Stimulated activated CD8-positive, alpha-beta memory T cell treated with anti-CD3 and anti-CD28 coated beads, Interleukin-7, amount 100 ng/mL, for 4 hours (primary cell): ENCODE measurements at places on chromosomes 3 and 15.

- DNase-seq, result peak; percentile 44
Observed at GRCh38 chr15:48330855-48331795, at the start of gene DUT. Gene DUT (plus strand): TSS chr15:48331429. CDS start chr15:48331516, 87 bp downstream.

DNA sequence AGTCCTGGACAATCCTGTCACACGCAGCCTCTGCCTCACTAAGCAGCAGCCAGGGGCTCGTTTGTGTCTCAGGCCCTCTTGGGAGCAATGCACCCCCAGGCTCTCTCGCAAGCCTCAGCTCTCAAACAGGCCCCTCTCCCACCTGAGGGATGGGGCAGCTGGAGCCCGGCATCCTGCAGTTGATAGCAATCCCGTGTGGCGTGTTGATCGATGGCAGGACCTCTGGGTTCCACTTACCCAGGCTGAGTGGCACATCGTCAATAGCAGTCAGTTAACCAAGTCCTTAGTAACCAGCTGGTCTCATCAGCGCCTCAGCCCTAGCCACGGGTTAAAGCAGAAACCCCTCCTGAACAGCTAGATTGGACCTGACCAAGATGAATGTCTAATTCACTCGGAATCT is 36.5 kb upstream of the PLXNA1 start:
- no peak for DNase-seq

DNA sequence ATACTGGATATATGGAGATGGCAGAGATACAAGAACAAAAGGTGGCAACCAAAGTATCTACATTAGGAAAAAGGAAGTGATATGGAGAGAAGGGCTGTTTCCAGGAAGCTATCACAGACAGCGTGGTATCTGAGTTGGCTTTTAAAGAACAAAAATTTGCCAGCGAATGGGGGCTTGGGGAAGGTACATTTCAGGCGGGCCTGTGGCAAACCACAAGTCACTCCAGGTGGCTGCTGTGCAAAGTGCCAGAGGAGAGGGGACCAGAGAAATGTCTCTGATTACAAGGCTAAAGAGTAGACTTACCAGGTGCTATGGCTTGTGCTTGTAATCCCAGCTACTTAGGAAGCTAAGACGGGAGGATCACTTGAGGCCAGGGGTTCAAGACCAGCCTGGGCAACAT is 91.1 kb downstream of the MSL2 start:
- no peak for DNase-seq

DNA sequence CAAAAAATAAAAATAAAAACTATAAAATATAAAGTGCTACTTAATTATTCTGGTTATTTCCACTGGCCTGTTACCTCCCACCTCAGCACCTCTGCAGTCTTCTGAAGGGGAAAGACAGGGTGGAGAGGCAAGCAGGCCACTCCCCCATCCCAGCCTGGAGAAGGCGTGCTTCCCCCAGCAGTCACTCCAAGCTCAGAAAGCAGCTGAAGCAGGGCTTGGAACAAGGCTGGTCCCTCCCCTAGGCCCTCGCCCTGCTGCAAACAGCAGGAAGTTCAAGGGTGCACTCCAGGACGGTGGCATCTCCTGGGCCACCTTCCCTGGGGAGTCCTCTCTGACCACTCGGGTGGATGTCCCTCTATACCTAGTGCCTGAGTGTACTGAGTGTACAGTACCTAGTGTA is 21.4 kb downstream of the CACNA2D2 start:
- no peak for DNase-seq

DNA sequence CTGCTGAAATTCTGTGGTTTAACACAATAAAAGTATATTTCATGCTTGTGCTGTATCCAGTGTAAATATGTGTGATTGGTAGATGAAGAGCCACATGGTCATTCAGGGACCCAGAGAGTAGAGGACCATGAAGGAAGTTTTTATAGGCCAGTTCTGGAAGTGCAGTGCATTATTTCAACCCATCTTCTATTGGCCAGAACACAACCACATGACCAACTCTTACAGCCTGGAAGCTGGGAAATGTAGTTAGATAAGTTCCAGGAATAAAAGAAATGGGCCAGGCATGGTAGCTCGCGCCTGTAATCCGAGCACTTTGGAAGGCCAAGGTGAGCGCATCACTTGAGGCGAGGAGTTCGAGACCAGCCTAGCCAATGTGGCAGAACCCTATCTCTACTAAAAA is 21.4 kb upstream of the PRTG start:
- no peak for DNase-seq

GRCh38 chr15:51775967-51776816 is 24.8 kb downstream of the TMOD2 start:
- peak; percentile 1 for DNase-seq

DNA sequence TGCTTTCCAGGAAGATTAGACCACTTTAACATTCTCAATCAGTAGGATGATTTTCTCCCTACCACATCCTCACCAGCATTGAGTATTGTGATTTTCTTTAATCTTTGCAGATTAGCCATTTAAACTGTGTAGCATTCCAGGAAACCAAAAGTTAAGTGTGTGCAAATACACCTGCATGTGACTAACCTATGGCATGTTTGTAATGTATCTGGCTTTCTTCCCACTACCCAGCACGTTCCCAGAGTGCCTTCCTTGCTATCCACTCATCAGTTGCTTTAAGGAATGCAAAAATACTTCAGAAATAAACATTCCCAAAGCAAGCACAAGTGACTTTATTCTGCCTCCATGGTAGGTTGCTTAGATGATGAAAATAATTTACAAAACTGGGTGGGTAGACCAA is 74.2 kb downstream of the ATG7 start:
- no peak for DNase-seq

- DNase-seq, result no peak
Observed at GRCh38 chr15:45399381-45400212, 21.3 kb upstream of the GATM start.

GRCh38 chr3:138257986-138258385 is 70.9 kb downstream of the ARMC8 start:
- no peak for DNase-seq

DNA sequence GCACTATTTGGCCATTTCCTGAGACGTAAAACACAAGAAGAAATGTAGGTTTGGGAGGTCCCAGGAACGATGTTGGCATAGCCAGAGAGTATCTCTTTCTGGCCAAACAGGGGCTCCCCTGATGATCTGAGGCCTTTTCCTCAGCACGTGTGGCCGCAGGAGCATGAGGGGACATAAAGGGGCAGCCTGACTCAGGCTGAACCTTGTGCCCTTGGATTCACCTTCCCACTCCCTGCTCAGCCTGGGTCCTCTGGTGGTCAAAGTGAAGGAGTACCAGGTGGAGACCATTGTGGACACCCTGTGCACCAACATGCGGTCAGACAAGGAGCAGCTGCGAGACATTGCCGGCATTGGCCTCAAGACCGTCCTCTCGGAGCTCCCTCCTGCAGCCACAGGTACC is 10.6 kb downstream of the CAND2 start:
- no peak for DNase-seq

DNA sequence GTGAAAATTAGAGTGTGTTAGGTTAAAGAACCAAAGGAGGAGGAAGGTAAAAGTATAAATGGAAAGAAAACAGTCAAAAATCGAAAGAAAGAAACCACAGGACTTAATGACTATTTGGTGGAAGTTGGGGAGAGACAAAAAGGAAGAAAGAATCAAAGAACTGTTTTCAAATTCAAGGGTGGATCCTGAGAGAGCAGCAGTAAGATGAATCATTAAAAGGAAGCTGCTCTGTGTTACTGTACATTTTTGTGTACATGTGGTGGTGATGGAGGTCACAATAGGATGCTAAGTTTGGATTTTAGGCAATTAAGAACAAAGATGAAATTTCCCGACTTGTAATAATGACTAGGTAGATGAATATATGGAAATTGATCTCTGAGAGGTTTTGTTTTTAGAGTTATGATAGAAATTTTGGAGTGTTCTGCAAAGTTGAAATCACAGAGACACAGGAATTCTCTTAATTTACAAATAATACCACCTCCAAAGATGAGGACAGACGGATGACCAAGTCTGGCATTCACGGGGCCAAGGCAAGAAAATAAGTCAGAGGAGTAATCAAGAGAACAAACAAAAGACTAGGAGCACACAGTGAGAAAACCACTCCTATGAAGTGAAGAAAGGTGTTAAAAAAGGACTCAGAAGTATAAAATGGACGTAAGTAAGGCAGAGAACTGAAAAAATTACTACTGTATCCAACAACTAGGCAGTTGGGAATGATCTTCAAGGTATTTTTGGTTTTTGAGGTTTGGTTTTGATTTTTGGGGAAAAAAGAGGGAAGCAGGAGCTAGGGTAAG is 7.1 kb downstream of the DHX36 start:
- no peak for DNase-seq

DNA sequence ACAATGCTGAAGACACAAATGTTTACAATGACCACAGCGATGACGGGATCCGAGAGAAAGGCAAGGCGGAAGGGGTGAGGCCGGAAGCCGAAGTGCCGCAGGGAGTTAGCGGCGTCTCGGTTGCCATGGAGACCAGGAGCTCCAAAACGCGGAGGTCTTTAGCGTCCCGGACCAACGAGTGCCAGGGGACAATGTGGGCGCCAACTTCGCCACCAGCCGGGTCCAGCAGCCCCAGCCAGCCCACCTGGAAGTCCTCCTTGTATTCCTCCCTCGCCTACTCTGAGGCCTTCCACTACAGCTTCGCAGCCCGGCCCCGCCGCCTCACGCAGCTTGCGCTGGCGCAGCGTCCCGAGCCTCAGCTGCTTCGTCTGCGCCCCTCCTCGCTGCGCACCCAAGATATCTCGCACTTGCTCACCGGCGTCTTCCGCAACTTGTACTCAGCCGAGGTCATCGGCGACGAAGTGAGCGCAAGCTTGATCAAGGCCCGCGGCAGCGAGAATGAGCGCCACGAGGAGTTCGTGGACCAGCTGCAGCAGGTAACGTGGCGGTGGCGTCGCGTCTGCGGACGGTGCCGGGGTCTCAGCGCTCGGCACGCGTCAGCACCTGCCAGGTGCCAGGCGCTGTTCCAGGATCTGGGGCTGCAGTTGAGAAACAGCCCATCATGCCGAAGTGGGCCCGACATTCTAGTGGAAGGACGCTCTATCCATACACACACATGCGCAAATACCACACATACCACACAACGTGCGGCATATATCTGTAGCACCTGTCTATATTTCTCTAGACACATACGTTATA is at the start of gene DLEC1:
Gene DLEC1 (plus strand): TSS at position 108 of the 798 bp plus-strand sequence. CDS start 18 bp downstream, at position 126.
- DNase-seq, result peak; percentile 67

GRCh38 chr15:67884514-67885174 is 44.8 kb upstream of the RNU6-1 start:
- DNase-seq, result peak; percentile 30

DNA sequence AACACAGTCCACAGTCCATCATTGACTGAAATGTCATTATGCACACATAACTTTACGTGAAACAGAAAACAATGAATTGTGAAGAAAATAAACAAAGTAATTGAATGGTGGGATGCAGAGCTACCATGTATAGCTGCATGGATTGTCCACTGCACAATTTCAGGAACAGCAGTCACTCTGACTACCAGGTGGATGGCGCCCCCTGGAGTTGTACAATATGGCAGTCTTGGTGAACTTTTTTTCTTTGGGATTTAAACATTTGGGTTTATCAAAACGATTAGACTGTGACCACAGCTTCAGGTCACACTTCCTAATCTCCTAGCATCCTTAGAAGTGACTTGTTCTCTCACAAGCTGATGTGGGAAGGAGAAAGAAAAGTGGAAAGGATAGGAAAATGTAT is 48.9 kb upstream of the TCF12 start:
- no peak for DNase-seq

DNA sequence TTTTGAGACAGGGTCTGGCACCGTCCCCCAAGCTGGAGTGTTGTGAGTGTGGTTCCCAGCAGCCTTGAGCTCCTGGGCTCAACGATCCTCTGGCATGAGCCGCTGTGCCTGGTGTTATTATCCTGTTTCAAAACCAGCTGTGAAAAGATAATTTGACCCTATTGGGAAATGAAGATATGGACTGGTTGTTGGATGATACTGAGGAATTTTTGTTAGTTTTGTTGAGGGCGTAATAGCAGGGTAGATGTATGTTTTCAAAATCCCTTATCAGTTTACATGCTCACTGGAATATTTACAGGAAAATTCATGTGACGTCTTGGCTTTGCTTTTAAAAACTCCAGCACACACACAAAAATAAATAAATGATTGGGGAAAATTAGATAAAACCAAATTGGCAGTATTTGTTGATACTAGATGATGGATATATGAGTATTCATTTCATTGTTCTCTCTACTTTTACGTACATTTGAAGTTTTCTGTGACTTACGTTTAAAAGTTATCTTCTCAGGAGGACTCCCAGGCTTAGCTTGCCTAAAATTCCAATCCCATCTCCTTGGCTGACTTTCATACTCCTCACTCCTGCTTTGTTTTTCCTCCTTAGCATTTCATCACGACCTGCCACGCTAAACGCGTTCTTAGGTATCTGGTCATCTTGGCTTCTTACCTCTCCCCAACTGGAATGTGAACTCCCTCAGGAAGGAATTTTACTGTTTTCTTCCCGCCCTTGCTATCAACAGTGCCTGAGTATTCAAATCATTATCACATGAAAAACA is 56.8 kb upstream of the TFRC start:
- DNase-seq, result no peak

DNA sequence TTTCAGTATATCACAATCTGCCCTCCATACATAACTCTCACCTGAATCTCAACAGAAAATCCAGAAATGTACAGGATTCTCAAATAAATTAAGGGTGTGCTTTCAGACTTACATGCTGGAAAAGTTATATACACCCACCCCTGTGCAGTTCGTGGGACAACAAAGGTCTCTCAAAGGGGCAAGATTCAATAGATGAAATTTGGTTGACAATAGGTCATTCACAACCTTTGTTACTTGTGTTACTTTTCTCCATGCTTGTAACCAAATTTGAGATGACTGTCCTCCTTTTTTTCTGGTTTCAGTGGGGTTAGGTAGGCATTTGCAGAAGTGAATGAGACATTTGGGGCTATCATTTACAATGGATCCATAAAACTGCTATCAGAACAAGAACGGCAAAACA is 72.7 kb downstream of the SETMAR start:
- no peak for DNase-seq

- no peak for DNase-seq
Observed at GRCh38 chr15:90864507-90864906, 3.9 kb upstream of the FURIN start.

DNA sequence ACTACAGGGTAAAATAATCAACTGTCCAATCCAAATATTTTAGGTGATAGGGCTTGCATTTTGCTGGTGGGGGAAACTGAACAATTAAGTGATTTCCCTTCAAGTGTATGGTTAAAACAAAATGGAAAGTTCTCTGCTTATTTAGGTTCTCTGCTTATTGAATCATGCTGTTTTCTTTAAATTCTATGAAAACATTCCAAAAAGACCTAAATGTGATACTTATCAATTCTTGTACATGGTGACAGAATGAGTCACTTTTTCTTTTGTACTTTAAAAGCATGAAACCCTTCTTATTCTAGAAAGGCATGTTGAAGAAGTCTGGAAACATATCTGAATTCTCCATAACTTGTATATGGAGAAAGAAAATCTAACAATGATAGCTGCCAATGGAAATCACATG is 192.6 kb downstream of the FMN1 start:
- DNase-seq, result no peak

GRCh38 chr15:94924971-94925598 is 693.7 kb downstream of the MCTP2 start:
- no peak for DNase-seq

- no peak for DNase-seq
Observed at GRCh38 chr15:90037961-90038631, 37.0 kb downstream of the ZNF710 start.
